ENCODE measurements at places on chromosomes 1 and 21.

GRCh38 chr1:25700626-25701025, 84.0 kb downstream of the MAN1C1 start:
- DNase-seq = no peak

DNA sequence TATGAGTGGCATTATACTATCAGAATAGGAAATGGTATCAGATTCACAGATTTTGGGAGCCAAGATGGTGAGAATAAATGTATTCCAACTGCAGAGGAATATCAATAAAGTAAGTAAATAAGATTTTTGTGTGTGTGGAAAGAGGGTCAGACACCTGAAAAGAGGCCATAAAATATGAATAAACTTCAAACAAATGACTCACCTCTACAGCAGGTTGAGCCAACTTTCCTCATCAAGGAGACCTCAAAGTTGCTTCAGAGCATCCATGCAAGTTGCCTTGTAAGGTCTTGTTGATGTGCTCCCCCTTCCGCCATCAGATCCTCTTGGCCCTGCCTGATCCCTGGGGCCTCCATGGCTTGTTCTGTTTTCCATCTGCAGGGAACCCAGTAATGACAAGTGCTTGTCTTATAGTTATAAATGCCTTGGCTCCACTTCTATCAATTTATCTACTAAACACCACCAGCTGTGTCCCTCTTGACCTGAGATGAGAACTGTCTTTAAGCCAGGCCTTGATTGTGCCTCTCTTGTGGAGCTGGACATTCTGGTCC, 775.6 kb downstream of the LTN1 start:
- DNase-seq = no peak

GRCh38 chr1:36794460-36794859, 239.9 kb downstream of the GRIK3 start:
- no peak for DNase-seq

DNA sequence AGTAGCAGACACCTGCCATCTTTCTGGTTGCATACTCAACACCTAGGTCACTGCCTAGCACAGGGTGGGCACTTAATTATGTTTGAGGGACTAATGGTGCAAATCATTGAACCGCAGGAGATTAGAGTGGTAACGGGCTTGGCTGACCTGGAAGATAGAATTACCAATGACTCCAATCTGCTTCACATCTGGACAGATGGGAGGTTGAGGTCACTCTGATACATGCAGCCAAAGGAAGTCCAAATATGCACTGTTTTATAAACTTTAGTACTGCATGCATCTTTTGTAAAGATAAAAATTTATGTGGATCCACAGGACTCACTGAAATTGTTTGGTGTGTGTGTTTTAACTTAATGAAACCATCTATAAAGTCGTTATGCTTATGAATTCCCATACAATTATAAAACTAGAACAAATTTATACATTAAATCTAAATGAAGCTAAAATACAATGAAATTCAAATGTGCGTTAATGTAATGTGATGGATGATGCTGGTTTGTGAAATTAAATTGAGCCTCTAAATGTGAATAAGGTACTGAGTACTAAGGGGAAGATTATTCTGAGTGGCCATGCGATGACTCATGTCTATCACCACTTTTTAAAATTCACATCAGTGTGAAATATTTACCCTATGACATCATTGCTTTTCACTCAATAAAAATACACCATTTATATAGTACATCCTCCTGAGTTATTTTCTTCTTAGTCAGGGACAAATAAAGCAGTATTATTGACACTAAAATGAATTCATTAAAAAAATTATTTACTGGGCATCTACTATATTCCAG, 224.7 kb upstream of the FAM78B start:
- no peak for DNase-seq

DNA sequence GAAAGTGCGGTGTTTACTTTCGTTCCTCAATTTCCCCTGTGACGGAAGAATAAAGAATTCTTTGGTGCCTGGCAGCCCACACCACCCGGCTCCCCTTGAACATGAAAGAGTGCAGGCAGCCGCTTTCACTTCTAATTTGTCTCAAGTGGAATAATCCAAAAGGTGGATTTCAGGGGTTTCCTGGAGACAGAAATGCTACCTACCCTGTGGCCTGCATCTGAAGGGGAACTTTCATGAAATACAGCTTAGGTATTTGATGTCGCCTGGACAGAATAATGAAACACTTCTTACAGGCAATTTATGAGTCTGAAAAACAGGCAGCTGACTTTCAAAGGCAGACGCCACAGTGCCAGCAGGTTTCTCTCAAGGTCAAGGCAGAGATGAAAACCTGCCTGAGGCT, 169.5 kb upstream of the USP24 start:
- DNase-seq = no peak

GRCh38 chr21:38221594-38221993, 35.2 kb upstream of the KCNJ15 start:
- DNase-seq = no peak

GRCh38 chr1:10575616-10576015, 100.9 kb downstream of the PEX14 start:
- peak; percentile 26 for DNase-seq

DNA sequence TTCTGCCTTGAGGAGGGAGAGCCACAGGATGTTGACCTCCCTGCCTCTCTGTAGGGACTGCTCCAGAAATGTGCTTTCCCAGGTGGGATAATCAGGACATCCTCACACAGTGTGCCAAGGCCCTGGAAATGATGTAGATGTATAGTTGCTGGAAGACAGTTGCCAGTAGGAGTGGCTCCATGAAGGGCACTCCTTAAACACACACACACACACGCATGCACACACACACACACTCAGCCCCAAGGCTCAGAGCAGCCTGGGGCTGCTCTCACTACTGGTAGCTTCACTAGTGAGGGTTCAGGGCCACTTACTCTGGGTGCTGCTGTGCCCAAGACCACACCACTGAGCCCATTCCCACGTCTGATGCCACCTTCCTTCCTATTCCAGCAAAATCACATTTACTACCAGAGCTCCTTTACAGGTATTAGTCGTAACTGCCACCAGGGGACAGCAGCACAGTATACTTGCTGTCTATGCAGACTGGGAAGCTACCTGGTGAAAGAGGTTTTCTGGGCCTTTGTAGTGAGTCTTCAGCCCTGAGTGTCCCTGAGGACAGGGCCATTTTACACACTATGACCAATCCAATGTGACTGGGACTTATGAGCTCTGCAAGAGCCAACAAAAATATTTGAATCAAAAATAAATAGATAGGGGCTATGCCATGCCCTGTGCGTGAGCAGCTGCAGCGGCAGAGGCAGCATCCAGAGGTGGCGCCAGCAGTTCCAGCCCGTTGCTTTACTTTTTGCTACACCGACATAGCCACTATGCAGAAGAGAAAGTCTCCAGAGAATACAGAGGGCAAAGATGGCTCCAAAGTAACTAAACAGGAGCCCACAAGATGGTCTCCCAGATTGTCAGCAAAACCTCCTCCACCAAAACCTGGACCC, 15.0 kb downstream of the CRNN start:
- DNase-seq = no peak

DNA sequence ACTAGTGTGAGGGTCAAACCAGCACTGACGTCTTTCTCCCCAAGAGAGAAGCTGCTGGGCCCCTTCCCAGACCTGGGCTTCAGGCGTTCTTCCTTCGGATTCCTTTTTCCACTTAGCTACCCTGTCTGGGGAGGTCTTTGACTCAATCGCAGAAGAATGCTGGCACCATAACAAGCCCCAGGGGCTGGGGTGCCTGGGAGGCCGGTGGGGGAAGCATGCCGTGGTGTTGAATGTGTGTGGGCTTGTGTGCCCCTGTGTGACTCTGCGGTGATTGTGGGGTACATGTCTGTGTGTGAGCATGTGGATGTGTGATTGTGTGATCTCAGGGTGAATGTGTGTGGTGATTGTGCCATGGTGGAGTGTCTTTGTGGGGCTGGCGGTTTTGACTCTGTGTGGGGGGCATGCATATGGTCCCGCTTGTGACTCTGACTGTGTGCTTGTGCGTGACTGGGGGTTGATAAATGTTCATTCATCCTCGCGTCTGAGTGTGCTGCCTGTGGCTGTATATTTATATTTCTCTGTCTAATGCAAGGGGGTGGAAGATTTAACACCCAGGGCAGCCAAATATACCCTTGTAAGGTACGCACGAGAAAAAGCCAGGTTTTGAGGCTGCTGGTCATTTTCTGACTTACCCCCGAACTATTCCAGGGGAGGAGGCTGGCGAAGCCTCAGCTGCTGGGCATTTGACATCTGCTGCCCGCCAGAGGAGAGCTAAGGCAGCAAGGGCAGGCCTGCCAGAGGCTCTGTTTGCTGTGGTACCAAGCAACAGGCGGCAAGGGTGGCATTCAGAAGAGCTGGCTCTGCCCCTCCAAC, 1.1 kb upstream of the SYNC start:
- peak; percentile 77 for DNase-seq

DNA sequence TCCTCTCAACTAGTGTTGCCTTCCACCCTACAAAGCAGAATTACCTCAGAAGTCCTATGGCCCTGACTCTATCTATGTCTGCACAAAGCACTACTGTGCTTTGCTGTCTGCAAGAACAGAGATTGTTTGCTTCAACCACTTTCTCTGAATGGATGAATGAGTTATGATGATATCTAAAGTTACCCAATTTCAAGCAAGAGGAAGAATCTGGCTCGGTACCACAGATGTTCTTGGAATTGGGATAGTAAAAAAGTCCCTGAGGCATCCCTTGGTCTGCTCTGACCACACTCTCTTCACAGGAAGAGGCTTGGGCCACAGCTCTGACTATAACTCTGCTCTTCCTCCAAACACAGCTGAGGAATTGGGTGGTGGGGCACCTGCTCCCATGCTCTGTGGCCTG, 31.2 kb downstream of the MTARC1 start:
- peak; percentile 91 for DNase-seq

DNA sequence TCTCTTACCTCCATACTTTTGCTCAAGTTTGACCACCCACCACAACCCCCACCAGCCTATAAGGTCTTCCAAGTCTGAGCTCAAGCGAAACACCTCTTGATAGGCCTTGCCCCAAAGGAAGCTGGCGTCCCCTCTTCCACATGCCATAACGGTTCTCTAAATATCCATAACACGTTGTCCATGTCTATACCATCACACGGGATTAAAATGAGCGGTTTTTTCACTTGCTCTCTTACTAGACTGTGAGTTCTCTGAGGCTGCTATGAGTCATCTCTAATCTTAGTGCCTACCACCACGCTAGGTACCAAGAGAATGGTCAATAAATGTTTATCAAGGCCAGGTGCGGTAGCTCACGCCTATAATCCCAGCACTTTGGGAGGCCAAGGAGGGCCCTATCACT, 41.0 kb downstream of the WASF2 start:
- no peak for DNase-seq

DNA sequence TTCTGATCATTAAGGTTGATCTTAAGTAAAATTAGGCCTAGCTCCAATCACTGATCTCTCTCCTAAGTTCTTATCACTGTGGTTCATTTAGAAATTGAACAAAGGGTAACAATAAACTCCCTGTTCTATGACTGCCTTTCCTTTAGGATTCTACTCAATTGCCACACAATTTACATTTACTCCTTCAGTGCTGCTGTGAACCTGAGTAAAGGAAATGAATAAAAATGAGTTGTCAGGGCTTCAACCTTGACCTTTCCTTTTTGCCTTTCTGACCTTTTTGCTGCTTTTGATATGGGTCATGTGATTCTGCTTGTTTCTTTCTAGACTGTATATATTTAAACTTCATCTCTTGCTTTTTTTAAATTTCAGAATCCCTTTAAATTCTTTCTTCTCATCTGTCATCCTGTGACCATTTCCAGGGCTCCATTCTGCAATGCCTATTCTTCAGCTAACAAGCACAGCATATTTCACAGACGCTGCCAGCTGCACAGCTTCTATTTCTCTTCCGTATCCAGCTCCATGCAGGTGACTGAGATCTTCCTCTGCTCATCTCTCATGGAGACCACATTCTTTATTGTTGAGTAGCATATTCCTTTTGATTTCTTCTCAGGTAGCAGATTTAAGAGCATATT, 3.2 kb downstream of the LRRC8B start:
- no peak for DNase-seq

DNA sequence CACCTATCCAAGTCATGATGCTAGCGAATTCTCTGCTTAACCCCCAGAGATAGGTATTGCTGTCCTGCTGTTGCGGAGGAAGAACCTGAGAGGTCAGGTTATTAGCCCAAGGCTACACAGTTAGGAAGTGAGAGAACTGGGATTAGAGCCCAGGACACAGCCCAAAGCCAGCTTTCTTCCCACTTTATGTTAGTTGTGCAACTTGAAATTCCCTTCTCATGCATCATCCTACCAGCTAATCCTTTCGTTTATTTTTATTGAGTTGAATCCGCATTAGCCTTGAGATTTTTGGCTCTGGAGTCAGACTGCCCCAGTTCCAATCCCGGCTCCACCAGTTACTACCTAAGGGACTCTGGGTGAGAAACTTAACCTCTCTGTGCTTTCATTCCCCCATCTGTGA, 65.4 kb downstream of the PLEKHA6 start:
- DNase-seq = peak; percentile 97

- no peak for DNase-seq
These were observed 57.1 kb upstream of the RWDD3 start for GRCh38 chr1:95176861-95177260.

DNA sequence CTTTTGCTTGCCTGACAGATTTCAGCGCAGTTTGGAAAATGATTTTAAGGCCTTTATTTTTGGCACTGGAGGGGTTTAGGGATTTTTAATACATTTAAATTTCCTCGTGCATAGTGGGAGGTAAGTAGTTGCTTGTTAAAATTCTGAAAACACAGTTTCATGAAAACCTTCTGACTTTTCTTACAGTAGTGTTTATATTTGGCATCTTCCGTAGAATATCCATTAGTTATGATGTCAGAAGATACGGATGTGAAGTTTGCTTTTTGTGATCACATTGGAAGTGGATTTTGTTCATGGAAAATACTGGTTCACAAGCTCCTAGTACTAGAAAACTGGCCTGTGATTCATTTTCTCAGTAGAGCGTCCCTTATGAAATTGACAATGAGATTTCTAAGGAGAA, 1.3 kb downstream of the RABGAP1L start:
- no peak for DNase-seq

DNA sequence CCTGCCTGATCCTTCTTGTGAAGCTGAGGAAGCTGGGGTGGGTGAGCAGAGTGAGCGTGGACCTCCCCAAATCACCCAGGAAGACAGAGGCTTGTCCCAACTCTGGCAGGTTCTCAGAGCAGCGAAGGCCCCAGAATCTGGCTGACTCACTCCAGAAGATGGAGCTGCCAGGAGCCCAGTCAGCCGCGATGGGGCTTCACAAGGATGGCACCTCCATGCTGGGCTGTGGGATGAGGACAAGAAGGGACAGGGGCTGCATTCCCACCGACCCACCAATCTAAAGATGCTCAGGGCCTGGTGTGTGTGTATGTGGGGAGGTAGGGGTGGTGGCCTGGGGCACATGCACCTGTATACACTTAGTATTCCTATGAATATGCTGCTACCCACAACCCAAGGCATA, 52.9 kb downstream of the ATP1A1 start:
- DNase-seq = no peak

DNA sequence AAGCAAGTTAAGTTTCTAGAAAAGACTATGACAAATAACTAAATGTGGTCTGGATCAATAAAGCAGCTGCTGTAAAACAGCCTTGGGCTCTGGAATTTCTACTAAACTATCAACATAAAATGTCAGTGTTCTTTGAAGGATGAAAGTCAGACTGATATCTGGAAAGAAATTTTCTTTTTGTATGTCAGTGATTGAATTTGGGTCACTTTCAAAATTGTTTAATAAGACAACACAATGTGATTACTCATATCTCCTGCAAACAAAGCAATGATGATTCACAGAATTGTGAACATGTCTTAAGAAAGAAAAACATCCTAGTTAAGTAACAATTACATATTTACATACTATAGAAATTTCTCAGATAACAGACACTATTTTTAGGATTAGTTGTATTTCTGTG, 826.4 kb downstream of the PLA2G4A start:
- DNase-seq = no peak

GRCh38 chr1:25343872-25344271, 5.7 kb downstream of the TMEM50A start:
- peak; percentile 71 for DNase-seq
